ENCODE measurements at places on chromosomes 7 and 10.

- DNase-seq: no peak
Measured at GRCh38 chr7:111485701-111486380, 76.5 kb downstream of the IMMP2L start.

DNA sequence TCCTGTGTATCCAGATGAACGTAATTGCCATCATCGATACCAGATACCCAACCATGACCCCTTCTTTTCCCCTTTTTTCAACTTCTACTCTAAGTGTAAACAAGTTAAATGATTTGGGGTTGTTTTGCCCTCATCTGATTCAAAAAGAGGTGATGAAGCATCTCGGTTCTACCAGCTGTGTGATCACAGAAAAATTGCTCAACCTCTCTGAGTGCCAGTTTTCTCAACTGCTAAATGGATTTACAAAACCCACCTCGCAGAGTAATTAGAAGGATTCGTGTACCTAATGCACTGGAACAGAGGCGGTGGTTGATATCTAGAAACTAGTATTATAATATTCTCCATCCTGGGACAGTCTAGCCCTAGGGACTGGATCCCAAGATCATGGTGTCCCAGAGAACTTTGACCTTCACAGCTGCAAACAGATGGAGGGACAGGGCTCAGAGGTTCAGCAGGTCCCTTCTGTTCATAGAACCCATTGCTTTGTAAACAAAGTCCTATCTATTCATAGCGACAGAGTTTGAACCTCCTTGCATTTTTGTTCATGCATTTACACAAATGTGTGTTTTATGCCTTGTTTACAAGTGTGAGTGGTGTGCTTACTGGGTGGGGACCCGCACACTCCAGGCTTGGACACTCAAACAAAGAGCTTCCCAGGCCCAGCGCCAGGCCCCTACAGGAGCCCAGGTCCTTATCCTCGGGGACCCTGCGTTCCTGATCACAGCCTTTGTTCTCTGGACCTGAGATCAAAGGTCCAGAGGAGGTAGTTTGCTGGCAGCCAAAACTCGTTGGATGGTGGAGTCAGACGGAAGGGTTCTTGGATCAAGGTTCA lies 46.4 kb downstream of the CALML3 start:
- no peak for DNase-seq

DNA sequence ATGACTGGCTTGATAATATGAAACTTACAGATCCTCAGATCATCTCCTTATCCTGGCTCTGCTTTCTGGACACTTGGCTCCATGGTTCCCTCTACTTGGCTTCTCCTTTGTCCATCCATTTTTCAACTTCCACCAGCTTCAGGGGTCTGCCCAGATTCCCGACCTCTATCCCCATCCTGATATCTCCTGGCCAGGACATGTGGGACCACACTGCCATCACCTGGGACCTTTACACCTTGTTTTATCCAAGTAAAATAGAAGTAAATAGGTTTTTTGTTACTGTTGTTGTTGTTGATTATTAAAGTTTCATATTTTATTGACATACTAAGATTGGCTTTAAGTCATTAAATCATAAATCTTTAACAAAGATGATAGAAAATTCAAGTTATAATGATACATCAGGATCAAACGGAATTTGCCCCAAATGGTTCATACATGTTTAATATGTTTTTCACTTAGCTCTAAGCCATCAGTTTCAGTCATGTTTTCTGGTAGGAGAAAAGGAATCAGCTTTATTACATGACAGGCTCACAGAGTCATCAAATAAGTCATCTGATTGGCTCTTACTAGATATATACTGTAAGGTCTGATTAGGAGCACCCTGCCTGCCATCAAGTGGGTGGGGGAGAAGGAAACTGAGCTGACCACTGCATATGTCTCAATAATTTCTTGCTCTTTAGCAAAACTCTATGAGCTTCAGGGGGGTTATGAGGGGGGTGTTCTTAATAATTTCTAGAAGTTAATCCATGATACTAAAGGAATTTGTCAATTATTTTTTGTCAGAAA lies 111.5 kb upstream of the AHR start:
- DNase-seq: no peak

DNA sequence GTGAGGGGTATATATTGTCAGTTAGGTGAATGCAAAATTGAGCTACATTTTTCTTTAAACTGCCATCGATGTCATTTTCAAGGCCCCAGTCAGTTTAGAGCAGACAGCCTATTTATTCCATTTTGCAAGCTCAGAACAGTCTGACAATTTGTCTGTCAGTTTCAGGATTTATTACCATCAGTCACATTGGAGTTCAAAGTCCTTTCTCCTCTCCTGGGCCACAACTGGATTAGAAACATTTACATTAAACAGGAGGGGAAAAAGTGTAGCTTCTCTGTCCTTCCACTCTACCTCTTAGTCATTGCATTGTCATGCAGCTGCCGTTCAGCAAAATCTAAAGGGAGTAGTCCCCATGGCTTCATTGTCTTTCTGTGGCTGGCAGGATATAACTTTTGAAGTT lies 3.5 kb upstream of the GHITM start:
- no peak for DNase-seq

- no peak for DNase-seq
Measured at GRCh38 chr7:30734497-30734896, 17.4 kb upstream of the INMT start.

GRCh38 chr7:69847921-69848612 lies 249.8 kb downstream of the AUTS2 start:
- no peak for DNase-seq

DNA sequence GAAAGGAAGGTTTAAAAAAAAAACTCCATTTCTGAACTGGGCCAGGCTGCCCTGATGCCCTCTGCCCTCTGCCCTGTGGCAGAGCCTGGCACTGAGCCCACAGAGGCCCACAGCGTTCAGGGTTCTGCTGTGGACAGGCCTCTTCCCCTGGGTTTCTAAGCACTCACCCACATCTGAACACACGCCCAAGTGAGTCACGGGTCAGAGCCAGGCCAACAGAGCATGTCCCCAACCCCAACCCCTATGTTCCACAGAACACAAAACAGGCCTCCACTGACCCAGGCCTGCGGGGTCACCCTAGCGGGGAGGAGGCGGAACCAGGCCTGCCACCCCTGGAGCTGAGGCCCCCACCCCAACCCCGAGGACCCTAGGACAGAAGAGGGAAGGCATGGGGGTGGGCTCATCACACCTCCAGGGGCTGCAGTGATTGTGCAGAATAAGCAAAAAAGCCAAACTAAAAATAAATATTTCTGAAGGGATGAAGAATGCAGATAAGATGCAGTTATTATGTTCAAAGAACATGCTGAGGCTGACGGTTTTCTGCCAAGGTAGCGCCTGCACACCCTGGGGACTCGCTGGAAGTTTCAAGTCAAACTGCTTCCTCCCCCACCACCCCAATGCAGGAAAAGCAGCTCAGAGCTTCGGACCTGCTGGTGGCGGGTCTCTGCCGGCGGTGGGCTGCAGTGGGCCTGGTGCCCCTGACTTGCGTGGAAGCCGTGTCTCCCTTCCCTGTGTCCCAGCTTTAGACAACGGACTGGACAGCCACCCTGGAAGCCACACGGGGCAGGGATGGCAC lies 5.4 kb downstream of the WDR86 start:
- peak; percentile 61 for DNase-seq

DNA sequence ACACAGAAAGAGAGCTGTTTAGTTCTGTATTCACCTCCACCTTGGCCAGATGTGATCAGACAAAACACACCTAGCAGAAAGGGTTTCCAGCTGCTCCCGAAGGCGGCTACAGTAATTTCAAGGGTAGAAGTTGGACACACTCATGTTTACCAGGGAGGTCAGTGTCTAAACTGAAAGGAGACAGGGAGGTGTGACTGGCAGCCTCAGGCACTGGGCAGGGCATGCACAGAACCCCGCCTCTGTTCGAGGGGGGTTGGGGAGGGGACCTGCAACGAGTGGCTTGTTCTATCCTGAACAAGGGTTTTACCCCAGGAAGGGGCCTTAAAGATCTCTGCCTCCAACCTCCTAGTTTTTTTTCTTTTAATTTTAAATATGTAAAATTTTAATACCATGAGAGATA lies 49.6 kb downstream of the BPGM start:
- no peak for DNase-seq

DNA sequence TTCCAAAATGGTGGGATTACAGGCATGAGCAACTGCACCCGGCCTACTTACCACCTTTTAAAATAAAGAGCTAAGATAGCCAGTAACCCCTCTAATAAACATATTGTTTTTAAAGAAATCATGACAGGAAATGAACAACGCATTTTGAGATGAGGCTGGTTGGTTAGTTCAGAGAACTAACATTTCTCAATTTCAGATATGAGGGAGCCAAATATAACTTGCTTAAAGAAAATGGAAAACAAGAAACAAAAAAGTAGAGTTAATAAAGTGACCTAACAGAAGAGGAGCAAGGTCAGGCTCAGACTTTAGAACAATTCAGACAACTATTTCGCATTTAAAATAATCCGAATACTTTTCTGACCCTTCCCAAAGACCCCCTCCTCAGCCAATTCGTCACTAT lies 254.9 kb upstream of the PHF14 start:
- no peak for DNase-seq

- DNase-seq: no peak
Measured at GRCh38 chr7:137146012-137146455, 197.5 kb downstream of the PTN start.

GRCh38 chr10:50396491-50397311 lies 145.4 kb upstream of the ASAH2 start:
- DNase-seq: no peak

Data from MCF 10A (cell line).